GM23248 (cell line): ENCODE measurements at places on chromosomes 4 and X. TPM values are rescaled to one million over a fixed set of nuclear protein-coding genes. Genes with fewer than 3 reads are reported as not detected.
A peak's percentile ranks its signal among the peaks of the same experiment; 100 is the strongest.

The TRO gene
- 13.6 and 16.4 TPM in 2 replicates for polyA plus RNA-seq

The PWWP3B gene
- polyA plus RNA-seq = not detected in 2 replicates

The C4orf54 gene
- not detected in 2 replicates for polyA plus RNA-seq

The PCDH18 gene
- polyA plus RNA-seq = 114 and 119 TPM in 2 replicates

- DNase-seq = peak; percentile 61
These were observed 135.6 kb downstream of the CHIC2 start for GRCh38 chr4:53928825-53929224.

GRCh38 chr4:164943192-164943591, 34.3 kb downstream of the TRIM61 start:
- no peak for DNase-seq

DNA sequence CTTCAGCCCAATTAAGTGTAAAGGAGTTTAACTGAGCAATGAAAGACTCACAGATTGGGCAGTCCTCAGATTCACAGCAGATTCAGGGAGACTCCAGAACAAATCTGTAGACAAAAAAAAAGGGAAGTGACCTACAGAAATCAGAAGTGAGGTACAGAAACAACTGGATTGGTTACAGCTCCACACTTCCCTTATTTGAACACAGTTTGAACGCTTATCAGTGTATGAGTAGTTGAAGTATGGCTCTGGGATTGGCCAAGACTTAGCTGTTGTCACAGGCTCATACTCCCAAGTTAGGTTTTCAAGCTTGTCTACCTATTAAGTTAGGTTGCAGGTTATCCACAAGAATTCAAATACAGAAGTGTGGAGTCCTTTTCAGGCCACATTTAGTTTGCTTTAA, 112.4 kb upstream of the ELOVL6 start:
- no peak for DNase-seq

DNA sequence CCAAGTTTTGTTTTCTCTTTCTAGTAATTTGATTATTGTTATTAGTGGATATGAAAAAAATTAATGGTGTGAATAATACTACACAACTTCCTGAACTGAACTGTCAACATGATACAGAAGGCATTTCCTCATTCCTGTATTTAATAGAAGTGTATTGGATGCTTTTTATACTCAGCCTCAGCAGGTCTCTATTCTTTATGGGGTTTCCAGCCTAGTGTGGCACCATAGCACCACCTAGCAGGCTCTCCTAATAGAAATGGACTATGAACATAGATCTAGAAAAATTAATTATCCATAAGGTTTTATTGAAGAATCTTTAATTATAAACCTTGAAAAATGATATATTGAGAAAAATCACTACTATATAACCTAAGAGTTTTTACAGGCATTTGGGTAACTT, 52.4 kb downstream of the GLRB start:
- peak; percentile 60 for DNase-seq

- DNase-seq = no peak
These were observed 21.0 kb downstream of the SULT1E1 start for GRCh38 chr4:69838977-69839376.

DNA sequence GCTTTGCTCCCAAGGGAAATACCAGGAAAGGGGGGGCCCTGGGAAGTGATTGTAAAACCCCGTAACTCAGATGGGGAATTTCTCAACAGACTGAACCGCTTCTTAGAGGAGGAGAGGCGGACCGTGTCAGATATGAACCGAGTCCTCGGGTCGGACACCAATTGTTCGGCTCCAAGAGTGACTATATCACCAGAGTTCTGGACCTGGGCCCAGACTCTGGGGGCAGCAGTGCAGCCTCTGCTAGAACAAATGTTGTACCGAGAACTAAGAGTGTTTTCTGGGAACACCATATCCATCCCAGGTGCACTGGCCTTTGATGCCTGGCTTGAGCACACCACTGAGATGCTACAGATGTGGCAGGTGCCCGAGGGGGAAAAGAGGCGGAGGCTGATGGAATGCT, 1.0 kb downstream of the PNMA3 start:
- DNase-seq = no peak

The HTRA3 gene
- 5.2 and 5.7 TPM in 2 replicates for polyA plus RNA-seq

- no peak for DNase-seq
These were observed 47.0 kb upstream of the ADRA2C start for GRCh38 chr4:3719191-3719590.

The FOXR2 gene
- polyA plus RNA-seq = not detected in 2 replicates

The TCP11X2 gene
- polyA plus RNA-seq = not detected in 2 replicates

The SPANXA1 gene
- polyA plus RNA-seq = not detected in 2 replicates

The TMPRSS11A gene
- not detected in 2 replicates for polyA plus RNA-seq

DNA sequence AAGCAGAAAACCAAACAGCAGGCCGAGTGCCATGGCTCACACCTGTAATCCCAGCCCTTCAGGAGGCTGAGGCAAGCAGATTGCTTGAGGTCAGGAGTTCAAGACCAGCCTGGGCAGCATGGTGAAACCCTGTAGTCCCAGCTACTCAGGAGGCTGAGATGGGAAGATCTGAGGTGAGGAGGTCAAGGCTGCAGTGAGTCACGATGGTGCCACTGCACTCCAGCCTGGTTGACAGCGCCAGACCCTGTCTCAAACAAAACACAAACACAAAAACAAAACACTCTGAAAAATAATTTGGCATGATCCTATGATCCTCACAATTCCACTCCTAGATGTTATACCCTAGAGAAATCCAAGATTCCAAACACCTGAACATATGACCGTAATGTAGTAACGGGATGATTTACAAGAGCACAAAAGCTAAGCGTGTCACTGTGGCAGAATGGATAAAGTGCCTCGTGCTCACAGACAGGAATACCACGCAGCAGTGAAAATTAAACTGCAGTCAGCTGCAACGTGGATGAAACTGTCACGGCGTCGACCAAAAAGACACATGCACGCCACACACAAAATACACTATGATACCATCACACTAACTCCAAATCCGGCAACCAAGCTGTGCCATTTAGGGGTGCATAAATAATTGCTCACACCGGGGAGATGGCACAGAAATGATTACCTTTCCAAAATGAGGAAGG, 1.7 kb downstream of the NELFA start:
- DNase-seq = no peak

- peak; percentile 79 for DNase-seq
These were observed 17.0 kb upstream of the TMEM154 start for GRCh38 chr4:152696764-152697261.

The ETDB gene
- not detected in 2 replicates for polyA plus RNA-seq

DNA sequence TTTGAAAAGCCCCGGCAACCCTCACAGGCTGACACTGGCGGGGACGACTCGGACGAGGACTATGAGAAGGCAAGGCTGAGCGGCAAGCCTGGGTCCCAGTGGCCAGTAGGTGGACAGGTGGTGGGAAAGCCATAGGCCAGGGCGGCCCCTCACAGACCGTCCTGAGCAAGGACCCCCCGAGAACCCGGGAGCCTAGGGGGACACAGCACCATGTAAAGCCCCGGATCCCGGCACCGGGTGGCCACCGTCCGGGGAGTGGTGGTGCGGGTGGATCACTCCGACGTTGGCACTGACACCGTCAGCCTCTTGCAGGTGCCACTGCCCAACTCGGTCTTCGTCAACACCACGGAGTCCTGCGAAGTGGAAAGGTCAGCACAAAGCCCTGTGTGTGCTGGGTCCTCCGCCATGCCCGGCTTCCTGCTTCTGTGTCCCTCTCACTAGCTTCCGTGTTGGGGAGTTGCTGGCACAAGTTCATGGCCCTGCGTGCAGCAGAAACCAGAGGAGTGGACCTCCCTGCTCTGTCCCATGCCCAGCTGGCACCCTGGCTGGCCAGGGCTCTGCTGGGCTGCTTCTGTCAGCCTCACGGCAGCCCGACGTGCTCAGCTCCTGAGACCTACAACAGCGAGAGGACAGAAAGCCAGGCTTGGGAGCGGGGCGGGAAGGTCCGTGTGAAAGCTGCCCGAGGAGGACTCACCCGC, 11.9 kb upstream of the ADD1 start:
- no peak for DNase-seq

The RXFP1 gene
- 1.1 and 1.2 TPM in 2 replicates for polyA plus RNA-seq

DNA sequence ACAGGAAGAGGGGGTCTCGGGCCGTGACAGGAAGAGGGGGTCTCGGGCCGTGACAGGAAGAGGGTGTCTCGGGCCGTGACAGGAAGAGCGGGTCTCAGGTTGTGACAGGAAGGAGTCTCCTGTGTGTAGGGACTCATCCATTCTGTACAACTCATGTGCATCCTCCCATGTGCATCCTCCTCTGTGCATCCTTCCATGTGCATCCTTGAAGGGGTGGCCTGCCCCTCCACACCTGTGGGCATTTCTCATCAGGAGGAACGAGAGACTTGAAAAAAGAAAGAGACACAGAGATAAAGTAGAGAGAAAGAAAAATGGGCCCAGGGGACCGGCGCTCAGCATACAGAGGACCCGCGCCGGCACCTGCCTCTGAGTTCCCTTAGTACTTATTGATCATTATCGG, 30.2 kb upstream of the PLCXD1 start:
- DNase-seq = no peak
